Omental fat pad (tissue), 4 donors: ENCODE measurements at places on chromosomes 11 and 22. TPM values are rescaled to one million over a fixed set of nuclear protein-coding genes. Genes with fewer than 3 reads are reported as not detected.

- DNase-seq = no peak
Measured at GRCh38 chr22:26985931-26986782, 328.8 kb downstream of the MIAT start.

GRCh38 chr11:33910296-33910957 lies 18.6 kb upstream of the LMO2 start:
- DNase-seq = no peak

- DNase-seq = no peak
Measured at GRCh38 chr22:49480896-49481658, 346.6 kb downstream of the BRD1 start.

DNA sequence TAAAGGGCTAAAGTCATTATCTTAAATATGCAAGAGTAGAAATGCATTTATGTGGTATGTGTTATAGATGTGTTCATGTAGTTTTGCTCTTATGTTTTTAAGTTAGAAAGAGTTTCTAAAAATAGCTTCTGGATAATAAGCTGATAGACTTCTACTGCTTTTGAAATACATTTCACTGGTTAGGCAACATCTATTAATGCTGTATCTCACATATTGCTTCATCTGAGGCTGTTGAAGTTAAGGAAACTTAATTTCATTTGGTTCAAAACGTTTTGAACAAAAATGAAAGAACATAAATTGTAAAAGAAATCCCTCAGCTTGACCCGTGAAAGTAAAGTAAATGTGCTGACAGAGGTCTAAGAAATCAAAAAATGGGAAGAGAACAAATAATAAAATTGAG lies 164.0 kb upstream of the CTSC start:
- DNase-seq = no peak

- DNase-seq = no peak
Measured at GRCh38 chr22:33440756-33441155, 382.6 kb upstream of the SYN3 start.

GRCh38 chr11:69630424-69630823 lies 10.5 kb upstream of the CCND1 start:
- no peak for DNase-seq

DNA sequence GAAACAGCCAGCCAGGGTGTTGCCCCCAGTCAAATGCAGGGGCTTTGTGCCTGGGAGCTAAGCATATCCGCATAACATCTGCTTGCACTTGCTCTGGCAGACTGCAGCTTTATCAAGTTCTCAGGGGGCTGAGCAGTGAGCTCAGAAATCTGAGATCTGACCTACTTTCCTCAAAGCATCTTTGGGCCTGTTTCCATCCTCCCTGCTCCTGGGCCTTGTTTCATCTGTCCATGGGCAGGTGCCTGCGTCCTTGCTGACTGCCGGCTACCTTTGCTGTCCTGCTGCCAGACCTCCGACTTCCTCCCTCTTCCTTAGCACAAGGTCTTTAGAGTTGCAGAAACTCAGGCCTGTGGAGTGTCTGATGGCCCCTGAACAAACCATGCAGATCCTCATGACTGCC lies 131.2 kb upstream of the B3GAT1 start:
- no peak for DNase-seq

DNA sequence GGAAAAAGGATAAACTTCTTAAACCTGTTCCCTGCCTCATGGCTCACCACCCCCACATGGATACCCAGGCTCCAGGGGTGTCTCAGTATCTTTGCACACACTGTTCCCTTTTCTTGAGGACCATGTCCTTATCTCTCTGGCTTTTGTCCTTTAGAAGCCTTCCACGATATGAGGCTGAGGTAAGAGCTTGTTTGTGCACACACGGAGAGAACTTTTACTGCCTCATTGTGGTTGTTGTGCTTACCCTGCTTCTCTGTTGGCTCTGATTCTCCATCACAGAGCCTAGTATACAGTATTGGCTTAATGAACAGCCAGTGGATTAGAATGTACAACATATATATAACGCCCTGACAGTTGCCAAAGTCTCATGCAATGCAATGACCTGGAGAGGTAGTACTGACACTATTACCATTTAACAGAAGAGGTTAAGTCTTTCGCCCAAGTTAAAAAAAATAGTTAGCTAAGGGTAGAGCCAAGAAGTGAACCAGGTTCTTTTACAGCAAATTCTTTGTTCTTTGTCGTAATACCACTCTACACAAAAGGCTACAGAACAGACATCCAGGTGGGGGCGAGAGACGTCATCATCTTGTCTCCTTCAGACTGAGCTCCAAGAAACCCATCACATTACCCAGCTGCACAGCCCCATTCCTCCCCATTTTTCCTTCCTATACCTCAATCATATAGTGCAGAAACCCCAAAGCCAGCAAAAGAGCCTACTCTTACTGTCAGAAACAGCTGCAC lies 117.3 kb downstream of the PLEKHA7 start:
- DNase-seq = no peak

BDNF gene
- 0.72 TPM for total RNA-seq

TYR gene
- total RNA-seq = not detected

GRCh38 chr11:117473481-117474091 lies 145.9 kb downstream of the CEP164 start:
- DNase-seq = no peak

GPHA2 gene
- not detected for total RNA-seq

DNA sequence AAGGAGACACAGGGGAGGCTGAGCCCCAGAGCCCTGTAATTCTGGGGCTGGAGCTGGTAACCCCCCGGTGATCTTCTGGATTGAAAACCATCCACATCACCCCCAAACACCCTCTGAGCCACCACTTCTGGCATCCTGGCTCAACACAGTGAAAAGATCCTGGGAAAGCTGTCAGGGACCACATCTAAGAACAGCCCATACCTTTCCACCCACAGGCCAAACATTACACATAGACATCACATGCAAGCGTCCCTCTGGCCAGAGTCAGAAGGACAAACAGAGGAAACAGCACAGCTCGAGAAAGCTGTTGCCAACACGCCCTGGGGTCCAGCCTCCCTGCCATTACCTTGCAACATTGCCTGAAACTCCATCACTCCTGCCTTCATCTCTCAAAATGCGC lies 469.5 kb downstream of the SOX6 start:
- no peak for DNase-seq

GSTT2 gene
- total RNA-seq = not detected

MS4A3 gene
- not detected for total RNA-seq

SLC15A3 gene
- total RNA-seq = 17.6 TPM

KCNC1 gene
- not detected for total RNA-seq

DNA sequence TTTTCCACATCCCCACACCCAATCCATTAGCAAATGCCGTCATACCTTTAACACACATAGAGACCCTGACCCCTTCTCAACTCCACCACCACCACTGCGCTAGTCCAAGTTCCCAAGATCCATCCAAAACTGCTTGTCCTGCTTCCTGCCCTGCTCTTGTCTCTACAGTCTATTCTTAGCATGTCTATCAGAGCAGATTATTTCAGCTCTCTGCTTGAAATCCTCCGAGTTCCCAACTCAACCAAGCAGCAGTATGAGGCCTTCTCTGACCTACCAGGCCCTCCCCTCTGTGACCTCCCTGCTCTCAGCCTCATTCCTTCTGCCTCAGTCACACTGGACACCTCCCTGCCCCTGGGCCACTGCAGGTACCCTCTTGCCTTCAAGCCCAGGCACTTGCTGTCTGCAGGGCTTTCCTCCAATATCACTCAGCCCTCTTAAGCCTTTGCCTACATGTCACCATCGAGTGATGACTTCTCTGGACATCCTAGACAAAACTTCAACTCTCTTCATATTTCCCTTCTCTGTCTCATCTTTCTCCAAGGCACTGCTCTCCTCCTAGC lies 134.6 kb downstream of the SPATA19 start:
- no peak for DNase-seq

FXYD2 gene
- total RNA-seq = 2.5 TPM

LRRC56 gene
- total RNA-seq = 0.38 TPM

DNA sequence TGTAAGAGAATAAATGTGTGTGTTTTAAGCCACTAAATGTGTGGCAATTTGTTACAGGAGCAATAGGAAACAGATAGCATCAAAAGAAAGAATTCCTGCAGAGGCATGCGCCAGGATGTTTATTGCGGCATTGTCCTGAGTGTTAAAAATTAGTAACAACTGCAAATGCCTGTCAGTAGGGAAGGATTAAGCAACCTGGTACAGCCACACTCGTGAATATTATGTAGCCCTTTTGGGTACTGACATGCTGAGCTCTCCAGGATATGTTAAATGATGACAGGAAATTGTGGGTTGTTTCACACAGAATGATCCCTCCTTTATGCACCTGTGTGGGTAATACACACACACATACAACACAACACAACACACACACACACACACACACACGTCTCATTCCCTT lies 69.7 kb upstream of the MYOD1 start:
- no peak for DNase-seq

DNA sequence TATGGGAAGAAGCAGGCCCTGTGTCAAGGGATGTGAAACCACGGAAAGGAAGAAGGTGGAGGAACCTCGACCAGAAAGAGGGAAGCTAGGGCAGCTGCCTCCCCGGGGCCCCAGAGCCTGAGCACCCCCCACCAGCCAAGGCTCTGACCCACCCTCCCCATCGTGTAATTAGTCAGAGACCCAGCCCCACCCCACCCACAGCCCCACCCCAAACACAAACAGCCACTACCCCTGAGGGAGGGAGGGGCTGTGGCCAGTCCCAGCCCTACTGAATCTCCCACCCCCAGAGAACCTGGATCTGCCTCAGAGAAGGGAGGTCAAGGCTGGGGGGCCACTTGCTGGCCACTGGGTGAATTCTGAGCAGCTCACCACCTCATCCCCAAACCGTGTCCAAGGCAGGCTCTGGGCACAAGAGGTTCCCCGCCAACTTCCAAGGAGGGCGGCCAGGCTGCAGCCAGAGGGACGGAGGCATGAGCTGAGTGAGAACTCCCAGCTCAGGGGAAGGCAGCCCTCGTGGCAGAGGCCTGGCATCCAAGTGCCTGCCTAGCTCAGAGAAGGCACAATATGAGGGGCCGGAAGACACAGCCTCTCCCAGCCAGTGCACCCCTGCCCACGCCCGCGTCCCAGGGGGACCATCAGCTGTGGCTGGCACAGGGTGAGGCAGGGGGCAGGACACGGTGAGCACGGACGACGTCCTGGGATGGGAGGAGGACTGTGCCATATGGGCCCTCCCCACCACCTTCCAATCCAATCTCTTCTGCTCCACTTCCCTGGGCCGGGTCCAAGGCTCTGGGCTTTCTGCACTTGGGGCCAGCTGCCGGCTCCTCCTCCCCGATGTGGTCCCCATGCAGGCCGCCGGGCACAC lies 2.7 kb downstream of the PLXNB2 start:
- DNase-seq = no peak

ARRB1 gene
- total RNA-seq = 75.0 TPM

TMEM45B gene
- total RNA-seq = not detected

DNA sequence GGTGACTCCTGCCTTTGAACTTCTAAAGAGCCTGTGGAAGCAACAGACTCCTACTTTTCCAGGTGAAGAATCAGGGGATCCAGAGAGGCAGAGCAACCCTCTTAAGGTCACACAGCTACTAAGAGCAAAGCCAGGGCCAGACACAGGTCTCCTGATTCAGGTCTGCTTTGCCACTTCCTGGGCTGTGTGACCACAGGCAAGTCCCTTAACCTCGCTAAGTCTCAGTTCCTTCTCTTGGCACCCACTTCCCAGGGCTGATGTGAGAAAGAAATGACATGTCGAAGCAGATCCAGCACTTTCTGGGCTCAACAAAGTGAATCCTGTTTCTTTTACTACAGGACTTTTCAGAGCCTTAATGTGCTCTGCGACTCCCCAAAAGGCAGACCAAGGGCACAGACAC lies 30.2 kb downstream of the UQCR10 start:
- no peak for DNase-seq

DNA sequence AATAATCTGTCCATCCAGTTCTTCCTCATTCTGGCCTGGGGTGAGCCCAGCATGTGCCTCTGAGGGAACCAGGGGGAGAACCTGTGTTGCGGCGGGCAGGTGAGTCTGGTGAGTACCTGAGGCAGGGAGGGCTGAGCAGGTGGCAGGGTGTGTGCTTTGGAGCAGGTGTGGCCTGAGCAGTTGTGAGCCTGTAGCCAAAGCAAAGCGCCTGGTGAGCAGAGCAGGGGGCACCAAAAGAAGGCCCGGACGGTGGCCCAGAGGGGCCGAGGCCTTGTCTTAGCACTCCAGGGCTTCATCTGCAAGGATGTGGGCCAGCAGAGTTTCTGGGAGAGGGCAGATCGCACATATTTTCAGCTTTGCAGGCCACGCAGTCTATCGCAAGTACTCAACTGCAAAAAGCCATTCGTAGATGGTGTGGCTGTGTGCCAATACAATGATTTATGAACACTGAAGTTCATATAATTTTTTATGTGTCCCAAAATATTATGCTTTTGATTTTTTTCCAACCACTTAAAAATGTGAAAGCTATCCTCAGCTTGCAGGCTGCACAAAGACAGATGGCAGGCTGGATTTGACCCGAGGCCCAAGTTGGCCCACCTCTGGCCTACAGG lies 8.7 kb downstream of the GLB1L2 start:
- no peak for DNase-seq

DGKZ gene
- total RNA-seq = 68.6 TPM

- DNase-seq = no peak
Measured at GRCh38 chr11:84655712-84656111, 971.4 kb downstream of the DLG2 start.

- no peak for DNase-seq
Measured at GRCh38 chr22:39773976-39774539, 119.5 kb downstream of the ENTHD1 start.

BIK gene
- total RNA-seq = not detected

ABCG4 gene
- total RNA-seq = not detected

DNA sequence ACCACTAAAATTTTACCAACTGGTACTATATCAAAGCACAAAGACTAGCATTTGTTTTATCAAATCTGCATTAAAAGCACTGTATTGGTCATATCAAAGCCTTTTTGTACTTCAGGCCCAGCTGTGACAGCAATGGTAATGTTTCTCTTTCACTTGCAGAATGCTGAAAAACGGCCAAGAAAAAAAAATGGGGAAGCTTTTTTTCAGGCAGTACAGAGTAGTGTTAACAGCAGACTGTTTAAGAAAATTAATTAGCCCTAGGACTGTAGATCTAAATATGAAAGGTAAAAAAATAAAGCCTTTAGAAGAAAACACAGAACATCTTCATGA lies 33.3 kb downstream of the DENND5A start:
- no peak for DNase-seq

ZNF70 gene
- total RNA-seq = 4.6 TPM

- no peak for DNase-seq
Measured at GRCh38 chr11:20113149-20113438, 47.2 kb downstream of the DBX1 start.

DNA sequence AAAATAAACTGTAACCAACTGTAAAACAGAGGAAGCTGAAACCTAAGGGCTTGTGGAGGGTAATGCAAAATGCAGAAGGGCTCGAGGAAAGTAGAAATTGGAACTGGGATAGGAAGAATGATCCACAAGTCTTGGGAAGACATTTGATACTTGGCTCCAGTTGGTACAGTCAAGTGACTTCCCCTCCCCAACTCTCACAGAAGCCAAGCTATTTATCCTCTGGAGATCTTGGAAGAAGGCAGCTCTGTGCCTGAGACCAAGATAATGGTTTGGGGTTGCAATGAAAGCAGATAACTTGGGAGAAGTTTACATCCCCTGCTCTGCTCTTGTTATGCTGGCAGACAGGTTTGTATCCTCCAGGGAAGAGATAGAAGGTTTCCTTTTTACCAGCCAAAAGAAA lies 198.9 kb upstream of the ZC3H12C start:
- DNase-seq = no peak

TESMIN gene
- 0.38 TPM for total RNA-seq

GRCh38 chr11:492427-493226 lies 14.4 kb downstream of the RNH1 start:
- DNase-seq = no peak

- DNase-seq = no peak
Measured at GRCh38 chr11:269146-269890, 8.9 kb upstream of the NLRP6 start.
